ENCODE measurements at places on chromosomes 1 and 21.
A peak's percentile ranks its signal among the peaks of the same experiment; 100 is the strongest.

- DNase-seq: no peak
Measured at GRCh38 chr1:66732407-66733166, 19.7 kb upstream of the DYNLT5 start.

DNA sequence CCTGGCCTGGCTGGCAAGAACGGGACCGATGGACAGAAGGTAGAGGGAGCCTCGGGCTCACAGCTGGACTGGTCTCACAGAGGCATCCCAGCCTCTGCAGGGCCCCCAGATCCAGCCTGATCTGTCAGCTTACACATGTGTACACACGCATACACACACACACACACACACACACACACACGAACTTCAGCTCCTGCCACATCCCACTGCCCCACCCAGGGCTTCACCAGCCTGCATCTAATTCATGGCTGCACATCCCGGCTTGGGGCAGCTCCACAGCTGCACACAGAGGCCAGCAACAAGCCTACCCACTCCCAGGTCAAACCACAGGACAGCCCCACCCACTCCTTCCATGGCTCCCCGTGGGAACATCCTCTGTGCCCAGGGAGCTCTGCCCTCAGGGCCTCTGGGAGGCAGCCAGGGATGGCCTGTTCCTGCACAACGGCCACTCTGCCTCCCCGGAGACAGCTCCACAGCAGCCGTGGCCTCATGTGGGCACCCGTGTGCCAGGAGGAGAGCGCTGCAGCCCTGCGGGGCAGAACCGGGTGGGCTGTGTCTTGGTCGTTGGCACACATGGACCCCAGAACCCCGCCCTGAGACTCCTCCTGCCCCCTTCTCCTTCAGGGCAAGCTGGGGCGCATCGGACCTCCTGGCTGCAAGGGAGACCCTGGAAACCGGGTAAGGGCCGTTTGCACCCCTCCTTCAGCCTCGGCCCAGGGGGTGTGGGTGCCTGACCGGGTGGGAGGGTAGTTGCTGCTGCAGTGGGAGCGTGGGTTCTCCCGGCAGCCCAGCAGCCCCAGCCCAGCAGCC lies 19.1 kb downstream of the COL6A2 start:
- DNase-seq: peak; percentile 60

DNA sequence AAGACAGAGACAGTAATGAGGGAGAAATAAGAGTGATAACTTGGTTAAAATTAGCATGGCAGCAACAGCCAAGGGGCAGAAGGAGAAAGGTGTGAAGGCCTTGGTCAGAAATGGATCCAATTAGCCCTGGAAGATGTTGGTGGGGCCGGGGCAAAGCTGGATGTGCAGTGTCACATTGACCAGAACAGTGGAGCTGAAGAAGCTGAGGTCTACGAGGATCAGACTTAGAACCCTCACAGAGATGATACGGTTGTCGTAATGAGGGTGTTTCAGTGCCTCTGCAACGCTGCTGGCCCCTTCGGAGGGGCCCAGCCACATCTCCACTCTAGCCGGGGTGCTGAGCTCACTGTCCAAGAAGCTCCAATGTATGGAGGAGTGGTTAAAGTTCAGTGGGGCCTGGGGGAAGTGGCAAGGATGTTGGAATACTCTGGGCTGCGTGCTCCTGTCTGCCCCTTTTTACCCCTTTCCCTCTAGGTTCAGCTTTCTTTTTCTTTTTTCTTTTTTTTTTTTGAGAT lies 14.2 kb downstream of the SH2D2A start:
- no peak for DNase-seq

DNA sequence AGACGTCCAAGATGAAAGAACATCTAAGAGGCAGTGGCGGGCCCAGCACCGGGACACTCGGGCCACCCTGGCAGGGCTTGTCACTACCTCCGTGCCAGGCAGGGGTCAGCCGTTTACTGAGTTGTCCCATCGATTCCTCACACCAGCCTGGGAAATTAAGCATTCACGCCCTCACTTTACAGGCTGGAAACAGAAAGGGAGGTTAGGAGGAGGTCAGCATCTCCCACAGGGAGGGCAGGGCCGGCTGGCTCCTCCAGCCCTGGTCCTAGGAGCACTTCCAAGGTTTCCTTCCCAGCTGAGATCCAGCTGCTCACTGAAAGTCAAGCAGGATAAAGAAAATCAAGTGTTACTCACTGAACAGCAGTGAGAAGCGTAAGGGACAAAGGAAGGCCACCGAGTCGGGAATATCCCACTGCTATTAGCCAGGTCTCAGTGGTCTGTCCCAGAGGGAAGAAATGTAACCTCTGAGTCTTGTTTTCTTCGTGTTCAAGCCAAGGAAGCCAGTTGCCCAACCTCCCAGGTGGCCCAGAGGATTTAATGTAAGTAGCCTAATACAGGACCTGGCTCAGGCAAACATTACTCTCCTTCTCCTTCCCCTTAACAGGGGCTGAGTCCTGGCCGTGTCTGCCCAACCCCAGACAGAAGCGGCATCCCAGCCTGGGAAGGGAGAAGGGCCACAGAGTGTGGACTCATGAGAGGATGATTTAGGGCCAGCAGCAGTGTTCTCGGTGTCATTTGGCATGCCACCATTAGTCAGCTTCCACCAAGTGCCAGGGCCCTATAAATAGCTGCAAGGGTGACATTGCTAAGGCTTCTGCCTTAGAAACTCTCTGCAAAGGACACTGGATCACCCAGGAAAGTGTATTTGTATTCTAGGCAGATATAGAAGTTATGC lies 203.1 kb upstream of the GALNT2 start:
- no peak for DNase-seq

GRCh38 chr1:186099336-186100104 lies 275.5 kb downstream of the TPR start:
- no peak for DNase-seq

GRCh38 chr1:152621993-152622392 lies 910 bp downstream of the LCE3A start:
- DNase-seq: no peak

GRCh38 chr1:34695580-34695979 lies 59.3 kb upstream of the GJB5 start:
- DNase-seq: no peak

DNA sequence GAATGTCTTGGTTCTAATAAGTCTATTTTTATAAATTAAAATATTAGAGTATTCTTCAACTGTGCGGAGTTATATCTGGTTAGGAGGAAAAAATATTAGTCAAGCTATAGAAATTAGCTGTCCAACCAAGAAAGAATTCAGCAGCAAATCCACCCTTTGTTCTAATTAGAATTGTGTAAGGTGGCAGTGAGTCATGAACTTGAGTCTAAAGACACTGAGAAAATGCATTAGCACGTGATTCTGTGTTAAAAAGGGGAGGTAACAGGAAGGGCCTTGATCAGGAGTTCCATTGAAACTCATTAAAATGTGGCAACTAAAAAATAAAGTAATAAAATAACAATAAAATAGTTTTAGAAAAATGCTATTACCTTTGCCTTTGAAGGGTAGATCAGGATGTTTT lies 398.2 kb upstream of the RGS18 start:
- DNase-seq: no peak

DNA sequence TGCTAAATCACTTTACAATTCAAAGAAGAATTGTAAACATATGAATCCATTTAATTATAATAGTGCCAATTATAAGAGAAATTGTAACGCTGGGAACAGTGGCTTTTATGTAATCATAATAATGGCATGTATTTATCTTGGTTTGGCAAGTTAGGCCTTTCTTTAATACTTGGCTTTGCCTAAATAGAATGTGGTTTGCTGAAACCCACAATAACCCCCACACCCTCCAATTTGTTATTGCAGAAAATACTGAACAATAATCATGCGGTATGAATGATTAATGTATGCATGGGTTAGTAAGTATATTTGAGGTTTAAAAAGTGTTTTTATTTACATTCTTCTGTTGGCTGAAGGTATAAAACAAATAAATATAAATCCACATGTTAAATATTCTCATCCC lies 138.2 kb downstream of the NFIA start:
- DNase-seq: no peak

DNA sequence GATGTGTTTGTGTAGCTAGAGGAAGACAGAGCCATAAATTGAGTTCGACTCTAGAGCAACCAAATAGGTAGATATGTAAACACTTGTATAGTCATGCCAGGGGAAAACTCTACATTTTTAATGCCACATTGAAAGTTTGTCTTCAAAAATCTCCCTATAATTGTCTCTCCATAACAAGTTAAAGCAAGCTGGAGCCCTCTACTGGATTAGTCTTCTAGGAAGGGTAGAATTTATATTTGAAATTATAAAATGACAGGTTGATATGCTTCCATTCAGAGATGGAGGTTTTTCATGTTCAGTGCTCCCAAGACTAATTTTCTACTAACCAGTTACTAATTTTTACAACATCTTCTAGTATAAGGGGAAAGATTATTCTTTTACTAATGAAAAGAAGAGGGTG lies 13.1 kb upstream of the COL24A1 start:
- DNase-seq: no peak

DNA sequence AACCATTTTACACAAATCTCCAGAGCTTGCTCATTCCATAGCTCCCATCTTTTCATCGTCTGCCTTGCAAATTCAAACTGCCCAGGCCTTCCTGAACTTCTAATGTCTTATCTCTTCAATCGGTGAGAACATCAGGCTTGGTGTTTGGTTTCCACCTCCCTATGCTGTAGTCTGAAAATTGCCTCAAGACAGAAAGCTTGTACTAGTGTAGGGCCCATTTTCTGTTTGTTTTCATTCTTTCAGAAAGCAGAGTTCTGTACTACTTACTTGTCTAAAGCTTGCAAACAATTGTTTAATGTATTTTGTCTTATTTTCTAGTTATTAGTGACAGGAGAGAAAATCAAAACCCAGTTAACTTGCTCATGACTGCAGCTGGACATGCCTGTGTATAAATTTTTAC lies 16.8 kb downstream of the HOOK1 start:
- DNase-seq: no peak

- DNase-seq: no peak
Measured at GRCh38 chr1:167132301-167133010, 38.6 kb downstream of the STYXL2 start.

GRCh38 chr21:40706176-40706575 lies 140.8 kb downstream of the DSCAM start:
- no peak for DNase-seq

DNA sequence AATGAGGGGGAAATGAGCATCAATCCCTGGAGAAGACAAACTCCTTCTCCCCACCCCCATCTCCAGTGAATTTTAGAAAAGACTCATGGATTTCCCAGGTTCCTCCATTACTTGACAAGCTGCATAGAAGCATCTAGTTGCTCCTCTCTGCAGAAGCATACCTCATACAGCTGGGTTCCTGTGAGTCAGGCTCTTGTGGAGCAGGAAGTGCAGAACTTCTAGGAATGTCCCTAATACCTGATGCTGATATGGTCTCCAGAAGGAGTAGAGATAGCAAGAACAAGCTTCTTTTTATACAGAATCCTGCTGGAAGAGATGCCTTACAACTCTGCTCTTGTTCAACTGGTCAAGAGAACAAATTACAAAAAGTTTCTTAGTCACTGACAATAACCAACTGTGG lies 105.5 kb downstream of the TNR start:
- no peak for DNase-seq

DNA sequence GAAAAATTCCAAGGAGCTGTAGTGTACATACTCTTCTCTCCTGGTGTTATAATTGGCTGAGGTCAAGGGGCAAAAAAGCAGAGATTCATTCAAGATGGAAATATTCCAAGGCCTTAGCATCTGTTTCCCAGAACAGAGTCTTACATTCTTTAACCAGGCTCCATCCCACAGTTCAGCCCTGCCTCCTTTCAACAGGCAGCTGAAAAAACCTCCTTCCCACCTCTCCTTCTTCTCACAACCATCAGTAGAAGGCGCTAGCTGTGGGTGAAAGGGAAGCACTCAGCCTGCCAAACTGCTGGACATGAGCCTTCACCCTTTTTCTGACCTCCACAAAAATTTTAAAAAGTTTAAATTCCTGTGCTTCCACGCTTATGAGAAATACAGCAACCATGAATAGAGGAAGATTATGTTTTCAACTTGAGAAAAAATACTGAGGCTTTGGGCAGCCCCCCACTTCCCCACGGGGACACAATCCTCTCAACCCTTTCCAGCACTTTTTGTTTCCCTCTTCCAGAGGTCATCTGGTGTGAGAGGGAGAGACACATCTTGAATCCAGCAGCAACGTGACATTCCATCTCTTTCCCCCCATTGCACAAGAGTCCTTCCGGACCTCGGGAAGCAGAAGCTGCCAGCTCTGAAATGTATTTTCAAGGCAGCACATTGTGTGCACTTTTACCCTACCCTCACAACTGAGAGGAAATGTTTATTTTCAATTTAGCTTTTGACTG lies 43.2 kb upstream of the FMO2 start:
- DNase-seq: peak; percentile 22

GRCh38 chr21:16034446-16035190 lies 304.8 kb downstream of the USP25 start:
- DNase-seq: no peak

DNA sequence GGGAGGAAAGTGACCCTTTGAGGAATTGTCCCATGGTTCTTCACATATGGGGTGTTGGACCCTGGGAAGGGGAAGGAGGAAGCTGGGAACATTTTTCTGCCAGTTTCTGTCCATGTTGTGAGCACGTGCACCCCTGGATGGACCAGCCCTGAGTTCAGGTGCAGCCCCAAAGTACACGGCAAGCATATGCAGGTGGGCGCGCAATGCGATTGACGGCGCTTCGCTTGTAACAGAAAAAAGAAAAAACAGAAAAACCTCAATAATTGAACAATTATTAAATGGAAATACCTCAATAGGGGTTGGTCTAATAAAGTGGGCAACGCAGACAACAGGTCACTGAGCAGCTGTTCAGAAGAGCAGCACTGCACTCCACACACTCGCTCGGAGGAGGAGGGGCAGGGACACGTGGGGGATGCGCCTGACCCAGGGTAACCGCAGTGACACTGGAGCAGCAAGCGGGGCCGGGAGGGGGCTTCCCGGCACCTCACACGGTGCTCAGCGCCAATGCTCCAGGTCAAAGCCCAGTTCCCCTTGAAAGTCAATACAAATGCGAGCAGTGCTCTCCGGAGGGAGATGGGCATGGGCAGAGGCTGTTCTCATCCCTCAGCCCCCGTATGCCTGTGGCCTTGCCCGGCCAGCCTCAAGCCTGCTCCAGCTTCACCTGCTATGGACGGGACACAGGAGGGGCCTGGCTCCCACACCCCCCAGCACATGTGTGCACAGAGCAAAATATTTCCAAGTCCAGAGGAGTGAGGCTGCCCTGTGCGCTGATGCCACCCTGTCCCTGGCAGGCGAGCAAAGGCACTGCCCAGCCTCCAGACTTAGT lies 6.6 kb upstream of the ACTRT2 start:
- DNase-seq: peak; percentile 62

DNA sequence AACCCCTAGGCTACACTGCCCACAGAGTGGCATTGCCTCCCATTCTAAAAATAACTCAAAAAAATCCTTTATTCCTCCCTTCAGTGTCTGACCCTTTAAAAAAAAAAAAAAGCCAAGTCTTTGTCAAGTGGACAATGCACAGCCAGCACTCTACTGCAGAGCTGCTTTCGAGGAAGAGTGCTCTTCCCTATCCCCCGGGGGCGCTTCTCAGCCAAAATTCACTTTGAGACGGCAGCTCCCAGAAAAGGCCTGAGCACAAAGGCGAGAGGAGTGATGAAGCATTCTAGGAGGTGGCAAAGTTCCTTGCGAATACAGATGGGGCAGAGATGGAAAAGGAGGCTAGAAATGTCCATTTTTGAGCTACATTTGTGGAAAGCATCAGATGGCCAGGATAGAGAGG lies 23.3 kb downstream of the EPHA10 start:
- DNase-seq: no peak

All from H7 (cell line).